ENCODE measurements at places on chromosomes 11 and 22. TPM values are rescaled to one million over a fixed set of nuclear protein-coding genes. Genes with fewer than 3 reads are reported as not detected.

Gene UBE4A
- 37.0 TPM for total RNA-seq

Gene MYOD1
- not detected for total RNA-seq

Gene OR52I2
- not detected for total RNA-seq

GRCh38 chr11:70494559-70495350, 96.4 kb downstream of the CTTN start:
- peaks cover 5% of the 10 kb centered on the region for H3K27me3 ChIP-seq
- no peaks in the 10 kb centered on the region for H3K36me3 ChIP-seq
- no peaks in the 10 kb centered on the region for H3K4me1 ChIP-seq
- no peak overlapping the region for H3K27ac ChIP-seq
- no peak overlapping the region for H3K4me3 ChIP-seq

DNA sequence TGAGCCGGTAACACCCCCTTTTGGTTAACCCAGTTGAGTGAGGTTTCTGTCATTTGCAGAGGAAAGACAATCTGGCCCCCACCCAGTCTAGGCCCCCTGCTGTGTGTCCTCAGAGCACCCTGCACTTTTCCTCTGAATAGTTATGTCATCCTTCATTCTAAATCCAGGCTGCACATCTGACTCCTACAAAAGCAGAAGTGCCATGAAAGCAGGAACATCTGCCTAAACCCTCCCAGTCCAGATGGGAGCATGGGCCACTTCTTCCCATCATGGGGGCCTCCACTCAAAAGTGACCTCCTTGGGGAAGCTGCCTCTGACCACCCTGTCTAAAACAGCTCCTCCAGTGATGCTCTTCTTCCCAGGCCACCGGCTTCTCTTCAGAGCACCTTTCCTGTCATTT, 53.7 kb upstream of the HMGXB4 start:
- H3K4me1 ChIP-seq: no peaks in the 10 kb centered on the region
- H3K27me3 ChIP-seq: no peaks in the 10 kb centered on the region

GRCh38 chr11:111299101-111300026, 1.0 kb downstream of the POU2AF3 start:
- no peak overlapping the region for H3K27ac ChIP-seq
- peak overlapping the region; percentile 52 for H3K4me3 ChIP-seq
- no peaks in the 10 kb centered on the region for H3K4me1 ChIP-seq
- no peaks in the 10 kb centered on the region for H3K36me3 ChIP-seq
- peaks cover 9% of the 10 kb centered on the region for H3K27me3 ChIP-seq

DNA sequence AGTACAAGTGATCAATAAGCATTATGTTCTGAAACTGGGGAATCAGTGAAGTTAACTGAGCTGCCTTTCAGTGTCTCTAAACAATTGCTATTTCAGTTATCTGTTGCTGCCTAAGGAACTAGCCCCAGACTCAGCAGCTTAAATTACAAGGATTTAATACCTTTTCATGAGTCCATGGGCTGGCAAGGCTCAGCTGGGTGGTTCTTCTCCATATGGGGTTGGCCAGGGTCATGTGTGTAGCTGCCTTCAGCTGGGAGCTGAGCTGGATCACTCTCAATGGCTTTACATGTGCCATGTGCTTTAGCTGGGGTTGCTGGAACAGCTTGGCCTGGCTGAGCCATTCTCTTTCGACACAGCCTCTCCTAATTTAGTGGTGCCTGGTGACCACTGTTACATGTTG, 295.0 kb upstream of the NCAM1 start:
- no peak for DNase-seq
- H3K27ac ChIP-seq: no peak overlapping the region
- no peak overlapping the region for H3K4me3 ChIP-seq
- H3K27me3 ChIP-seq: no peaks in the 10 kb centered on the region
